IMR-90 (cell line): ENCODE measurements at places on chromosomes 5 and 9. TPM values are rescaled to one million over a fixed set of nuclear protein-coding genes. Genes with fewer than 3 reads are reported as not detected.

The TRIM32 gene
- 30.3 and 31.0 TPM in 2 replicates for total RNA-seq

DNA sequence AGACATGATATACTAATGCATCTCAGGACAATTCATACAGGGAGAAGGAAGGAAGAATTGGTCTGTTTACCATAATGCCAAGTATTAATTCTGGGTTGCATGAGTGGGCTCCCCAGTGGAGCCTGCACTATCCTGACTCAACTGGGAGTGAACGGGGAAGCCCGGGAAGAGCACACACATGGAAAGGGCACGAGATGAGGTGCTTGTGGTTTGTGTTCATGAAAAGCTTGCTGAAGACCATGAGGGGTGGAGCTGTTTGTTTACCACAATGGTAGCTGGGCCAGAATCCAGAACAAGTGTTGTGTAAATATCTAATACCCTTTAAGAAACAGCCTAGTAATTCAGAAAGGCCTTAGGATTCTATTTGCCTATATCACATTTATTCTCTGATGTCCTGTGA, 44.6 kb downstream of the POC5 start:
- H3K27me3 ChIP-seq: no peaks in the 10 kb centered on the region
- H3K4me1 ChIP-seq: no peaks in the 10 kb centered on the region
- no peak overlapping the region for H3K27ac ChIP-seq
- H3K36me3 ChIP-seq: peaks cover 1% of the 10 kb centered on the region; the same call in 1 of the 2 replicates
- H3K4me3 ChIP-seq: no peak overlapping the region

DNA sequence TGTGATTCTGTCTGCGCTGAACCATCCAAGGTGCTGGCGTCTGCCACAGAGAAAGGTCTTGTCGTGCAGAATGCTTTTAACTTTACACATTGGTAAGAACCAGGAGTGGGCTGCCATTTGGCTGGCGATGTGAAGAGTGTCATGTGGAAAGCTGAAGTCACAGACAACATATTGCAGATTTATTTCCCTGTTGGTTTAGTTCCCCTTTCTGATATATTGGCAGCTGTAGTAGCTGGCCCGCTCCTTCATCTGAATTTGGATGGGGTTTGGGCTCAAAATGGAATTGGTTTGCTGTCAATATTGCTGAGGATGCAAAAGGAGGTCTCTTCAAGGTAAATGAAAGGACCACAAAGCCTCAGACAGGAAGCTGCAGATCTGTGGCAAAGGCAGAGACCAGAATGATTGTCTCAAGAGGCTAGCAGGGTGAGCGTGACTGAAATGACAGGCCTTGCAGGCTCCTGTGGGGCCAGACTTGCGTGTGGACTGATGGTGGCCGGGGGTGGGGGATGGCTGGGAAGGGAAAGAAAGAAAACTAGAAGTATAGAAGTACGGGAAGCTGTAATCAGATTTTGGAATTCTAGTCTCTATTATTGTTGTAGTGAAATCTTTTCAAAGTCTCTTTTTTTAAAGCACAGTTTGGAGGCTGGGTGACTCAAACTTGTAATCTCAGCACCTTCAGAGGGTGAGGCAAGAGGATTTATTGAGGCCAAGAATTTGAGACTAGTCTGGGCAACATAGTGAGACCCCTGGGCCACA, 25.1 kb upstream of the CD180 start:
- H3K36me3 ChIP-seq: no peaks in the 10 kb centered on the region
- H3K4me3 ChIP-seq: no peak overlapping the region
- no peak overlapping the region for H3K27ac ChIP-seq

GRCh38 chr5:157306692-157307471, 41.0 kb downstream of the CYFIP2 start:
- no peaks in the 10 kb centered on the region for H3K36me3 ChIP-seq
- no peak overlapping the region for H3K27ac ChIP-seq
- DNase-seq: no peak
- no peaks in the 10 kb centered on the region for H3K4me1 ChIP-seq

The IL5 gene
- total RNA-seq: not detected in 2 replicates

- no peak overlapping the region for H3K4me3 ChIP-seq
- DNase-seq: no peak
- no peak overlapping the region for H3K27ac ChIP-seq
Observed at GRCh38 chr5:160702934-160703333, 149.1 kb downstream of the ATP10B start.

DNA sequence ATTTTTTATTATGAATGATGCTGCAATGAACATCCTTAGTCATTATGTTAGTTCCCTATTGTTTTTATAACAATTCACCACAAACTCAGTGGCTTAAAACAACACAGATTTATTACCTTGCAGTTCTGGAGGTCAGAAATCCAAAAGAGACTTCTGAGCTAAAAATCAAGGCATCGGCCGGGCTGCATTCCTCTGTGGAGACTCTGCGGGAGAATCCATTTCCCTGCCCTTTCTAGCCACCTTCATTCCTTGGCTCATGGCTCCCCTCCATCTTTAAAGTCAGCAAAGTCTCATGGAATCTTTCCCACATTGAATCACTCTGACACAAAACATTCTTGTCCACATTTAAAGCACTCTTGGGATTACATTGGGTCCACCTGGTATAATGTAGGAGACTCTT, 38.6 kb downstream of the SNX18 start:
- no peak overlapping the region for H3K27ac ChIP-seq
- H3K36me3 ChIP-seq: peaks cover 20% of the 10 kb centered on the region; the same call in 1 of the 2 replicates
- H3K27me3 ChIP-seq: no peaks in the 10 kb centered on the region
- no peak overlapping the region for H3K4me3 ChIP-seq
- peak; percentile 12 for DNase-seq

The FBP2 gene
- not detected in 2 replicates for total RNA-seq

The PIP5K1B gene
- not detected in 2 replicates for total RNA-seq

The OR13D1 gene
- not detected in 2 replicates for total RNA-seq

GRCh38 chr9:124140941-124141568, 116.7 kb upstream of the NEK6 start:
- H3K4me1 ChIP-seq: peaks cover 6% of the 10 kb centered on the region
- no peaks in the 10 kb centered on the region for H3K36me3 ChIP-seq
- H3K4me3 ChIP-seq: no peak overlapping the region
- H3K27ac ChIP-seq: no peak overlapping the region
- DNase-seq: no peak
- no peaks in the 10 kb centered on the region; the same call in 1 of the 2 replicates for H3K27me3 ChIP-seq

The PCDHGB4 gene
- total RNA-seq: 16.4 and 17.6 TPM in 2 replicates

The INSL6 gene
- not detected in 2 replicates for total RNA-seq

The FSTL4 gene
- total RNA-seq: 0.18 TPM in 1 of 2 replicates, not detected in the other

DNA sequence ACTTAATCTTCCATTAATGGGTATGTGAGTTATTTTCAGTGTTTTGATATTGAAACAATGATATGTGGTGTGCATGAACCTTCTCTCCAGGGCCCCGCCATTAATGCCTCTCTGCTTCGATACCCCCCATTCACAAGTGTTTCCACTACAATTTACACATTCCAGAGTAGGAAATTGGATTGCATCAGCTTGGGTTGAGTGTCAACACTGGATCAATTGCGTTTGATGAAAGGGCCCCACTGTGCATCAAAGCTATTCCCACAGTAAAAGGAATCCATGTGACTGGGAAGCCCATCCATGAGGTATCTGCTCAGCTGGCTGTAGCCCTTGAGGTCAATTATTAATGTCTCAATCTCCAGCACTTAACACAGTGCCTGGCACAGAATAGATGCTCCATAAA, 17.8 kb upstream of the LVRN start:
- no peak for DNase-seq
- H3K27me3 ChIP-seq: no peaks in the 10 kb centered on the region
- H3K36me3 ChIP-seq: no peaks in the 10 kb centered on the region

DNA sequence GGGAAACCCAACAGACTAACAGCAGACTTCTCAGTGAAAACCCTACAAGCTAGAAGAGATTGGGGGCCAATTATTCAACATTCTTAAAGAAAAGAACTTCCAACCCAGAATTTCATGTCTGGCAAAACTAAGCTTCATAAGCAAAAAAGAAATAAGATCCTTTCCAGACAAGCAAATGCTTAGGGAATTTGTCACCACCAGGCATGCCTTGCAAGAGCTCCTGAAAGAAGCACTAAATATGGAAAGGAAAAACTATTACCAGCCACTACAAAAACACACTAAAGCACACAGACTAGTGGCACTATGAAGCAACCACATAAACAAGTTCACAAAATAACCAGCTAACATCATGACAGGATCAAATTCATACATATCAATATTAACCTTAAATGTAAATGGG, 131.1 kb downstream of the OR2K2 start:
- H3K27me3 ChIP-seq: no peaks in the 10 kb centered on the region
- no peak overlapping the region for H3K4me3 ChIP-seq
- H3K4me1 ChIP-seq: no peaks in the 10 kb centered on the region
- DNase-seq: peak; percentile 36
- H3K27ac ChIP-seq: no peak overlapping the region
- H3K36me3 ChIP-seq: no peaks in the 10 kb centered on the region

The RAB3C gene
- total RNA-seq: not detected in 2 replicates

The SLC6A3 gene
- total RNA-seq: not detected in 2 replicates

The AP3B1 gene
- 59.0 and 67.8 TPM in 2 replicates for total RNA-seq

- H3K27ac ChIP-seq: no peak overlapping the region
- H3K4me1 ChIP-seq: peaks cover 16% of the 10 kb centered on the region
- DNase-seq: no peak
Observed at GRCh38 chr5:61414806-61415205, 82.7 kb downstream of the ZSWIM6 start.

The CDK9 gene
- 28.9 and 30.3 TPM in 2 replicates for total RNA-seq

- peaks cover 7% of the 10 kb centered on the region for H3K4me1 ChIP-seq
- H3K4me3 ChIP-seq: no peak overlapping the region
- H3K36me3 ChIP-seq: peaks cover 22% of the 10 kb centered on the region
- DNase-seq: peak; percentile 25
- no peaks in the 10 kb centered on the region for H3K27me3 ChIP-seq
- H3K27ac ChIP-seq: no peak overlapping the region
Observed at GRCh38 chr5:177142098-177142611, 8.6 kb downstream of the NSD1 start.

- no peak overlapping the region for H3K27ac ChIP-seq
- no peaks in the 10 kb centered on the region for H3K36me3 ChIP-seq
- no peak for DNase-seq
- no peaks in the 10 kb centered on the region for H3K27me3 ChIP-seq
- H3K4me1 ChIP-seq: no peaks in the 10 kb centered on the region
Observed at GRCh38 chr5:52204310-52204709, 583.4 kb upstream of the ITGA1 start.

The SLC25A2 gene
- total RNA-seq: 0.28 TPM in 1 of 2 replicates, not detected in the other

The HCN1 gene
- not detected in 2 replicates for total RNA-seq

DNA sequence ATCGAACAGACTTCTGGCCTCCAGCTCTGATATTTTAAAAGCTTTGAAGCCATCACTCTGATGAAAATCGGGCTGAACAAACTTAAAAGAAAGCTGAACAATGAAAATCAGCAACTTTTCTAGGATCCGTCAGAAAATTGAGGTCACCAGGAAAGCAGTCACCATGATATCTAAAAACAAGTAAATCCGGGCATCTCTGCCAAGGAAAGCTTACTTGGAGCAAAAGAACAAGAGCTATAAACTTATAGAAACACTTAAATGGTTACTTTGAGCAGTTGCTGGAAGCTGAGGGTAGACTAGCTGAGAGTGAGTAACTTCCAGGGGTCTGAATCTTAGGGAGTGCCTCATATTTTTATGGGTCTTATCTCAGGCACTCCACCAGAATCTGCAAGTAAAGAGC, 1043.0 kb upstream of the CDH18 start:
- no peaks in the 10 kb centered on the region for H3K27me3 ChIP-seq
- H3K27ac ChIP-seq: no peak overlapping the region
- no peak overlapping the region for H3K4me3 ChIP-seq

DNA sequence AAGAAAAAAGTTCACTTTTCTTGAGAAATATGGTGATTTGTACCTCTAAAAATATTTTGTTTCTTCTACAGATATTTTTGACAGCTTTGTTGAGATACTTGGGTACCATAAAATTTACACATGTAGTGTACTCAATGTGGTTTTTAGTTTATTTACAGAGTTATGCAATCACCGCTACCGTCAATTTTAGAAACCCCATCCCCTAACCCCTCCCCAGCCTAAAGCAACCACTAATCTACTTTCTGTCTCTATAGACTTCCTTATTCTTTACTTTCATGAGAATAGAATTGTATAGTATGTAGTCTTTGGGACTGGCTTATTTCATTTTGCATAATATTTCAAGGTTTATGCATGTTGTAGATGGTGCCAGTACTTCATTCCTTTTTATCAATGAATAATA, 45.0 kb upstream of the TDRD7 start:
- no peaks in the 10 kb centered on the region for H3K36me3 ChIP-seq
- DNase-seq: no peak
- H3K27me3 ChIP-seq: no peaks in the 10 kb centered on the region
- no peak overlapping the region for H3K4me3 ChIP-seq
- H3K27ac ChIP-seq: no peak overlapping the region

- no peak for DNase-seq
- H3K27me3 ChIP-seq: no peaks in the 10 kb centered on the region
- 0 out of 2 replicates have a peak, but pooled peaks cover 2% of the 10 kb centered on the region for H3K36me3 ChIP-seq
- peaks cover 39% of the 10 kb centered on the region for H3K4me1 ChIP-seq
- no peak overlapping the region for H3K4me3 ChIP-seq
Observed at GRCh38 chr5:149175346-149176105, 34.2 kb downstream of the ABLIM3 start.

- no peak overlapping the region for H3K4me3 ChIP-seq
- no peaks in the 10 kb centered on the region for H3K36me3 ChIP-seq
- no peaks in the 10 kb centered on the region for H3K4me1 ChIP-seq
- no peak for DNase-seq
- no peak overlapping the region for H3K27ac ChIP-seq
Observed at GRCh38 chr9:14209399-14210345, 104.3 kb downstream of the NFIB start.

GRCh38 chr9:81078555-81078954, 610.8 kb downstream of the TLE1 start:
- DNase-seq: peak; percentile 7
- no peaks in the 10 kb centered on the region for H3K36me3 ChIP-seq
- H3K4me3 ChIP-seq: no peak overlapping the region
- no peak overlapping the region for H3K27ac ChIP-seq

The COQ4 gene
- total RNA-seq: 20.0 and 20.1 TPM in 2 replicates

DNA sequence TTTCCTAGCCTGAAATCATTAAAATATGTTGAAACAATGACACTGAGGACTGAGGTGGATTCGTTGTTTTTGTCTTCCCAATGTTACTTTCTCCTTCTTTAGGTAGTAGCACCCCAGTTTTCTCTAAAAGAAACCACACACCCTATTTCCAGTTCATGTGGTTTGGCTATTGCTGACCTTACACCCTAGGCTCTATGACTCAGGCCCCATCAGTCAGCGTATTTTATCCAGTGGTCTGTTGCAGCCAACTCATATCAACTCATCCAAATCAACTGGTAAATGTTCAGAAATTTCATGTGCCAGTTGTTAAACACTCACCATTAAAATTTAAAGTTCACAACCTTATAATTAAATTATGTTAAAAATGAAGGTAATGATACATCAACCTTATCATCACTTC, 44.6 kb upstream of the NFIB start:
- no peak overlapping the region for H3K4me3 ChIP-seq
- H3K36me3 ChIP-seq: no peaks in the 10 kb centered on the region
- no peaks in the 10 kb centered on the region for H3K4me1 ChIP-seq
- peaks cover 47% of the 10 kb centered on the region for H3K27me3 ChIP-seq

The RPL35 gene
- total RNA-seq: 881 and 1,151 TPM in 2 replicates

GRCh38 chr5:81724571-81724970, 26.3 kb downstream of the SSBP2 start:
- DNase-seq: no peak
- H3K27me3 ChIP-seq: no peaks in the 10 kb centered on the region
- H3K27ac ChIP-seq: no peak overlapping the region

- H3K27me3 ChIP-seq: no peaks in the 10 kb centered on the region
- DNase-seq: no peak
- no peaks in the 10 kb centered on the region for H3K4me1 ChIP-seq
- H3K27ac ChIP-seq: no peak overlapping the region
Observed at GRCh38 chr9:110410961-110411360, 73.3 kb upstream of the TXNDC8 start.

The TRUB2 gene
- 16.7 and 21.3 TPM in 2 replicates for total RNA-seq
